ENCODE measurements at places on chromosomes 5 and 9.
A peak's percentile ranks its signal among the peaks of the same experiment; 100 is the strongest.

GRCh38 chr9:83294816-83295215 lies 231.9 kb upstream of the RASEF start:
- DNase-seq = no peak

- DNase-seq = peak; percentile 30
Measured at GRCh38 chr5:64872044-64872443, 103.3 kb downstream of the CWC27 start.

GRCh38 chr5:155905364-155905763 lies 421.6 kb upstream of the SGCD start:
- no peak for DNase-seq

DNA sequence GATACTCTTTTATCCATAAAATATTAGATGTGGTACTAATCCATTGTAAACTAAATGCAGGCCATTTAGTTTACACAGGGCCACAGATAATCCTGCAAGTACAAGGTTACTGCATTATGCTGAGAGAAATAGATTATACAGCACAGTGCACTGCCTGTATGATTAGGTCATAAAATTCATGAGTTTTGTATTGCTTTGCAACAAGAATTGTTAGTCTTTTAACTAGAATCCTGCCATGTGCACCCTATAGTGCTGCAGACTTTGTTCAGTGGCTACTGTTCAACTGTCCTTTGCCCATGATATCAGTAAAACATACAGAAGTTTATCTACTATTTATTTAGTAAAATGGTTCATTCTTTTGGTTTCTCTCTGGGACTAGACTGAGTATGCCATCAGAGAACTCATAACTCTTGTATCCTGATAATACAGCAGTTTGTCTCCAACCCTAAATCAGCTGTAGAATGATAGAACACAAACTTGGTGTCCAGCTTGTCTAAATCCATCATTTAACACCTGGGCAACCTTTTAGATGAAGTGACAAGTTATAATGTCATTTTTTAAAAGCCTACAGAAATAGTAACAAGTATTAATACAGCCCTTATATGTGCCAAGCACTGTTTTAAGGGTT lies 291.2 kb downstream of the TMEM167A start:
- no peak for DNase-seq

DNA sequence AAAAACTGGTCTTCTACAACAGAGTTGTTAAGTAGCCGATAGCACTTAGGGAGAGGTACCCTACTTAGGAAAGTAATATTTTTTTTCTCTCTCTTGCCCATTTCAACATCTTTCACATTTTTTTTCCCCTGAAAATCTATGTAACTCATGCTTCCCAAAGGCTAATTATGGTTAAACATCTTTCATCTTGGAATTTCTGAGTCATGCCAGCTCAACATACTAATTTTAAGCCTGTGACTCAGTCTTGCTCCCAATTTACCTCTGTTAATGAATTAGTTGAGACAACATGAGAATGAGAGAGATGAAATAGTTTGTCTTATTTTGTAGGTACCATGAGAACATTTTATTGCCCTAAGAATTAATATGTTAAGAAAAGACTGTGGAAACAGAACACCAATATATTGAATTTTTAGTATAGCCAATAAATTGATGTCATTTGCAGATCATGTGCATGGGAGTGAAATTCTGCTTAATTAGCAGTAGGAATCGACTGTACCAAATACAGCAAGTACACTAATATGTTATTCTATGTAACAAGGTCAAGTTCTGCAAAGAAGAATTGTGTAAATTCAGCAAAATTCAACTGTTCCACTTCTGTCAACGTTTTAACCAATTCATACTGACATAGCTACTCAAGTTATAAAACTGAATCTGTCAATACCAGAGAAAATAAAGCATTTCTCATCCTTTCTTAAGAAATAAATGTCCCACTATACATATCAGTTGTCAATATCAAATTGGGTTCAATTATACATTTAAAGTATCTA lies 550.0 kb downstream of the PTPRD start:
- no peak for DNase-seq

- no peak for DNase-seq
Measured at GRCh38 chr5:50964746-50965653, 298.6 kb downstream of the PARP8 start.

GRCh38 chr9:19018201-19018600 lies 14.8 kb downstream of the SAXO1 start:
- DNase-seq = no peak

DNA sequence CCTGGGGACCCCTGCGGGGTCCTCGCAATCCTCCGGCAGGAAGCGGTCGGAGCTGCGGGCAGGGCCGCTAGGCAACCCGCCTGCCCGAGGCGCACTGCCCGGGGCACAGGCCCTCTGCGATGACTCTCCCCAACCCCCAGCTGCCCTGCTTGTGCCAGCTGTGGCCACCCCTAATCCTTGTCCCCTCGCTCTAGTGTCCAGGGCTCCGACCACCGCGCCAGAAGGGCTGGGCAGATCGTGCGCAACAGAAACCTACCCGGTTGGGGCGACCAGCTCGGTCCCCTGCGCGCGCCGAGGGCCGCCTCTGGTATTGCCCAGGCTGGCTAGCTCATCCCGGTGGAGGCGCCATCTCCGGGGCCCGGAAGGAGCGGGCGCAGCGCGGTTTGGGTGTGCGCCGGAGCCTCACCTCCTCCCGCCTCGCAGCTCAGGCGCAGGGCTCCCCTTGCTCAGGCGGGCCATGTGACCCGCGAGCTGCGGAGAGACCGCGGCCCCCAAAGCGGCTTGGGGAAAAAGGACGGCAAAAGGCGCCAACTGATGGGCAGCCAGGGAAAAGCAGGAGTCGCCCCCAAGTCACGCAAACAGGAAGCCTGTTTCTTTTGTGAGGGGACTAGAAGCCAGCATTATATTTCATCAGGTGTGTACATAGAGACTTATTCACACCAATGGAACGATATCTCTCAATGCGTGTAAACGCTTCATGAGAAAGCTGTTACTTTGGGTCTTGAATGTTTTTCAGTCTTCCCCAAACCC lies 46.8 kb upstream of the RNF20 start:
- peak; percentile 73 for DNase-seq

Data from EL (cell line).